NCI-H82 (cell line): ENCODE measurements at places on chromosomes 2 and 18.
A peak's percentile ranks its signal among the peaks of the same experiment; 100 is the strongest.

DNA sequence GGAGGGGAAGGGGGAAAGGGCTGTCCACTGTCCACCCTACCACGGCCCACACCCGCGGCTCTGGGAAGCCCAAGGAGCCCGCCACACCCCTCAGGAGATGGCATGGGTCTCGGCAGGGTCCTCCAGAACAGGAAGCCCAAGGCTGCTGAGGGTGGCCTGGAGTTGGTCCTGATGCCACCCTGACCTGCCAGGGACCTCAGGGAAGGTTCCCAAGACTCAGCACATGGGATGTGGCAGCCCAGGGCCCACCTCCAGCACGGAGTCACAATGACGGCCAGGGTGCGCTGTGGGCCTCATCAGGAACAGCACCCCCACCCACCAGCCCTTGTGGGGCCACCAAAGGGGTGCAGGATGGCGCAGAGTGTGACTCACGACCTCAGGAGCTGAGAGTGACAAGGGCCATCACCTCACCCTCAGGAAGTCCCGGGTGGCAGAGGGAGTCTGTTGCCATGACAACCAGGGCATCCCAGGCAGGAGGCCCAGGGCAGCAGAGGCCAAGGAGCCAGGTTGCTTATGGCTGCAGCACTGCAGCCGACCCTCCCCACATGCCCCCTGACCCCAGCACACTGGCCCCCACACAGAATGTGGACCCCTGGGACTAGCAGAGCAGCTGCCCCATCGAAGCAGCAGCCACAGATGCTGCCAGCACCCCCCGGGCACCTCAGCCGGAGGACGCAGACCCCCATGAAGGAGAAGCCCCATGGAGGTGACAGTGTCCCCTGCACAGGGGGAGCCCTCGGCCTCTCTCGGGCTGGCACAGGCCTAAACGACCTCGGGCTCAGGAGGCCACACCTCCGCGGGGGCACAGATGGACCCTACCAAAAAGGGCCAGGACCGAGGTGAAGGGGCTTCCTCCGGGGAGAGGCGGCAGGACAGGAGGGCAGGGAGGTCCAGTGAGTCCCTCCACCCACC, 34.3 kb downstream of the KIF1A start:
- DNase-seq = no peak

DNA sequence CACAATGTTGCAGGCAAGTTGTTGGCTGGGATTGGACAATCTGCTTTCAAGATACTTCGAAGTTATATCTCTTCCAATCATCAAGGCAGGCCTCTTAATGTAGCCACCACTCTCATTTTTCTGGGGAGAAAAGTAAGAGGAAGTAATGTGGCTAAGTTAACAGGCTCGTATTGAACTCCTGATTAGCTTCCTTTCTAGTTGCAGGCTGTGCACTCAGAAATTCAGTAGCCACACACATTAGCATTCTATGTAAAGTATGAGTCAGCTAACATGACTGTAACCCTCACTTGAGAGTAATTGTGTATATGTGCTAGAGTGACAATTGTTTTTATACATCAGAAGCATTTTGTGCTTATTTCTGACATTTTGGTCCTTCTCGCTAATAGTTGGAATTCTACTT, 3.3 kb downstream of the TWSG1 start:
- DNase-seq = no peak

DNA sequence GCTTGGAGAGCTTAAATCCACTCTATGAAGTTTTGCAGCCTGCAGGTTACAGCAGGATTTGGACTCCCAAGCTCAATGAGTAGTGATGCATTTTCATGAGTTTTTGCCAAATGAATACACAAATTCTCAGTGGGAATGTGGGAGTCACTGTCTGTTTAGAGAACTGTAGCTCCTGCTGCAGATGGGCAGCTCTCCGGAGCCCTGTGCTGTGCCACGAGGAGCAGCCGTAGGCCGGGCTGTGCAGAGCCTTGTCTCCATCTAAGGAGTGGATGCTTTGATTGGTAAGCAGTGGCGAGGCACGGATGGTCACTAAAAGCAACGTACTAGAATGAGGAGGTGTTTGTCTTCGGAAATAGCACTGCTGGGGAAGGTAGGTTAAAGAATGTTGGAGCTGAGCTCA, 96.0 kb upstream of the NFATC1 start:
- DNase-seq = no peak

DNA sequence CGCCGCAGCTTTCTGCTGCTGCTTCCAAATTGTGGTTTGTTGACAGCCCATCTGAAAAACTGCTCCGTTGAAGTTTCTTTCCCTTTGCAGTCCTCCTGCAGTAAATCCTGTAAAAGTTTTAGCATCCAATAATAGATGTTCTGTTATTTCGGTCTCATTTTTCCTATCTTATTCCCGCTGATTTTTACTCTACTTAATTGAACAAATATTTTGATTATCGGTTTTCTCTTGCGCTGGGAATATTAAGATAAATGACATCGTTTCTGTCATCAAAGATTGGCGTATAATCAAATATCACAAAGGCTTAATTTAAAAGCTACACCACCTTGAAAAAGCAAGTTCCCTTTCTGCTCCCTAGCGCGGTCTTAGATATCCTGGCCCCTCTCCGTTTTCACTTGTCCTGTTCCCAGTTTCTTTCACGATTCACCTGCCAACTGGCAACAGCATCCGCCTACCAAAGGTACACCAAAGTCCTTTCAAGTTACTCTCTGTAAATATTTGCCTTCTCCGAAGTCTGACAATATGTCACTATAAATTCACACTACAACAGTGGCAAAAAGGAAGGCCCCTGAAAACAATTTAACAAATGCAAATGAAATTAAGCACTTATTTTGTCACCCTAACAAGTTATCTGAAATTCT, 1.0 kb upstream of the STRN start:
- peak; percentile 21 for DNase-seq

DNA sequence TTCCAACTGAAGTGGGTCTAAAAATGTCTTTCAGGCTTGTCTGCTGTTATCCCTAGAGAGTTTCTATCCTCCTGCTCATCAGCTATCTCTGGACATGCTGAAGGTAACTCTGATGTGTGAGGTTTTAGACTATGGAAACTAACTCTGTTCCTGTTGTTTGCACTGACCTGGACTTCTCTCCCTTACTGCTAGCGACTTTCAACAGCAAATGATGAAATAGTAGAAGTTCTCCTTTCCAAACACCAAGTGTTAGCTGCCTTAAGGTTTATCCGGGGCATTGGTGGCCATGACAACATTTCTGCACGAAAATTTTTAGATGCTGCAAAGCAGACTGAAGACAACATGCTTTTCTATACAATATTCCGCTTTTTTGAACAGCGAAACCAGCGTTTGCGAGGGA, 26.9 kb downstream of the RMC1 start:
- no peak for DNase-seq
